ENCODE measurements at places on chromosomes 7 and 10.

- DNase-seq: no peak
These were observed 99.1 kb upstream of the CACNA2D1 start for GRCh38 chr7:82542665-82543064.

- DNase-seq: no peak
These were observed 305.5 kb downstream of the DNAJB9 start for GRCh38 chr7:108875139-108875538.

DNA sequence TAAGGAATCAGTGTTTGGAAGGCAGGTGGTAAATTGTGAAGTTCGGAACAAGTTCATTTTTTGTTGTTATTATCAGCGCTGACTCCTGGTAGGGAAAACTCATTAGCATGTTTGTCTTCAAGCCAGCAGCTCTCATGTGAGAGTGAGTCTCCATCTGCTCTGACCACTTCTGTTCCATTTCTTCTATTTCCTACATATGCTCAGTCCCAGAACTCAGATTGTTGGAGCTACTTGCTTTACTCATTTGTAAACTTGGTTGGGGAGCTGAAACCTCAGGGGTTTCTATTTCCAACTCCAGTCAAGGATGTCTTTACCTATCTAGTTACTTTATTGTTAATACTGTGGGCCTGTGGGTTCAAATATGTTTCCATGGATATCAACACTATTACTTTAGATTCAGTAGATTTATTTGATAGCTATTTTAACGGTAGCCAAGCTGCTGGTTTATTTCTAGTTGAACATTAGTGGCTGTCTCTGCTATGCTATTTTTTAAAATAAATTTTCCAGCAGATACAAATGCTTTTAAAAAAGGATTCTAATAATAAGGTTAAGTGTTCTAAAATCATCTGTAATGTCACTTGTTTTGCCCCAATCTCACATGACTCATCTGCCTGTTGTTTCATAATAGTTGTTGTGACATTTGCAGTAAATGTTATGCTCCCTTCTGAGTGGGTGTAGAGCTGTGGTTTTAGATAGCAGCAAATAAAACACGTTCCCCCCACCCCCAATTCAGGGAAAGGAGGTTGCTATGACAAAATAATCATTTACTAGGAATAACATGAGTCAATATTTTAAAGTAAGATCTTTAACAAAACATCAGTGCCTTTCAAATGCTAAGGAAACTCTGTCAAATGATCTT is 143.3 kb downstream of the HDAC9 start:
- no peak for DNase-seq

DNA sequence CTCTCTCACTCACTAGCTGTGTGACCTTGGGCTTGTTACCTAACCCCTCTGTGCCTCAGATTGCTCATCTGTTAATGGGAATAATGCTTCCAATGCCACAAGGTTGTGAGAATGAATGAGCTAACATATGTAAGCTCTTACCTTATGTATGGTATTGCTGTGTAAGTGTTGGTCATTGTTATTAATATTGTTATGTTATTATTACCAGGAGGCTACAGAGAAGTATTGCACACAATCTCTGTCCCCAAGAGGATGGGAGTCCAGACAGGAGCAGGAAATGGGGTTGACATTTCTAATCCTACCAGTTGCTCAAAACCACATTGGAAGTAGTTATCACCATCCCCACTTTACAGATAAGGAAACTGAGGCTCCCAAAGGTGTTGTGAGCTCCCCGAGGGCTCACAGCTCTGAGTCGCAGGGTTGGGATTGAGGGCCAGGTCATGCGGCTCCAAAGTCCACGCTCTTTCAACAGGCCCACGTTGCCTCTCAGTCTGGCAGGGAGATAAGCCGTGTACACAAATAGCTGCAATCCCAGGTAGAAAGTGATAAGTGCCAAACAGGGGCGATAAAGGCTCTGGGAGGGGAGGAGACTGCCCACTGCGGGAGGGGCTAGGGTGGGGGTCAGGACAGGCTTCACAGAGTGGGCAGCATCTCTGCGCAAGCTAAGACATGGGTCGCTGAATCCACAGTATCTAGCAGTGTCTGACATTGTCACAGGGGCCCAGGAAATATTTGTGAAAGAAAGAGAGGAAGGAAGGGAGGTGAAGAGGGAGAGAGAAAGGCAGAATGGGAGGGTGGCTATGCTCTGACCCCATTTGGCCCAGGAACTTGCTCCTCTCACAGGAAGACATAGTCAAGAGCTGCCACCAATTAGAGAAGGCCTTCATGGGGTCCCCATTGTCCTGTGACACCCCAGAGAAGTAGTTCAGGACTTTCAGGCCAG is 9.6 kb upstream of the ZMIZ1 start:
- no peak for DNase-seq

- no peak for DNase-seq
These were observed 17.6 kb downstream of the TCAF1 start for GRCh38 chr7:143884241-143884968.

GRCh38 chr10:102451105-102451969 is at the start of gene C10orf95:
TSS of gene C10orf95 (minus strand) at chr10:102451543. CDS start at chr10:102451093, 450 bp downstream.
- no peak for DNase-seq

GRCh38 chr10:132785723-132786475 is at the start of gene NKX6-2:
TSS of gene NKX6-2 (minus strand) at chr10:132786147. CDS start at chr10:132785948, 199 bp downstream.
- no peak for DNase-seq
